ENCODE measurements at places on chromosomes 2 and 18.

- no peak for DNase-seq
Measured at GRCh38 chr2:237055386-237056100, 30.1 kb upstream of the COPS8 start.

DNA sequence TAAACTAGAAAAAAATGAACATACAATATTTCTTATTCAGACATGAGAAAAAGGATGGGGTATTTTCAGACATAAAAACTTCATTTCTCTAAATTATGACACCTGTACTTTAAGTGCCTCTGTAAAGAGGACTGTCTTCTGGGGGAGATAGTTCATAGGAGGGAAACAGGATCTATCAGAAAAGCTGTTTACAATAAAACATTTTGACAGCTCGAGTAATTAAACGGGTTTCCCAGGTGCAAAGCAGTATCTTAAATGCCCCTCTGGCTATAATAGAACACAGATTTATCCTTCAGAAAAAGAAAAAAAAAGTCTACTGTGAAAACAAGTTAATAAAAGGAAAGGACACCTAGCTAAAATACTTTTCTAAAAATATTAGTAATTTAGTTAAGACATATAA lies 311.4 kb upstream of the UBE2E3 start:
- DNase-seq = no peak

- no peak for DNase-seq
Measured at GRCh38 chr18:49721981-49722380, 91.4 kb downstream of the ACAA2 start.

DNA sequence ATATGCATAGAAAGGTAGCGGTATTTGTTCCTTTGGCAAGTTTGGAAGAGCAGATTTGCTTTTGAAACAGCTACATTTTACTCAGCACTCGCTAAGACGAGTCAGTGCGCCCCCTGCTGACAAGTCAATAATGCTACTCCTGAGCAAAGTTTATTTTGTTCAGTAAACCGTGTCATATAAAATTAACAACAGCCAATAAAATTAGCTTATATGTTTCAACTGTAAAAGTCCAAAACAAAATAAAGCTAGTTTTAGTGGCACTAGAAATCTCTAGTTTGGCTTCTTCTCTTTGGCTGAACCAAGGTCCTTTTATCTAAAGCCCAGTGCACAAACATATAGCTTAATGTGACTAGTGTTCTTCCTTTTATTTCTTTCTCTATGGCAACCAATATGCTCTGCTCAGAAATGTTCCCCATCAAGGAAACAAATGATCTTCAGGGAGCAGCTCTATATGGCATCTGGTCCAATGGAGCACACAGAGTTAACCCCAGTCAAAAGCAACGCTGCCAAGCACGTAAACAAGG lies 4.2 kb upstream of the POU3F3 start:
- DNase-seq = peak; percentile 49

DNA sequence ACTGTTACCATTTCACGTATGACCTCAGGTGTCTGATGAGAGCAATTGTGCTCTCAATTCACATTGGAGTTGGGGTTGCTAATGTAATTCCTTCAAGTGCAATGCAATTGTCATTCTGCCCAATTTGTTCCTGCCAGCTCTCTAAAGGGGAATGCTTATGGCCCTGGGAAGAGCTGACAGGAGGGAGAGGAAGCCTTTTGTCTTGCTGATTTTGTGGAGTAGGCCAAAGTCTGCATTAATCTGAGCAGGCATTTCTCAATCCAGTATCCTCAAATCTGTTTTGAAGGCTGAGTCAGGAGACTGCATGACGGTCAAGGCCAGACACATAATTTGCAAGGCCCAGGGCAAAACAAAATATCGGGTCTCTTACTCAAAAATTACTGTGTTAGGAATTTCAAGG lies 326.4 kb upstream of the SPHKAP start:
- DNase-seq = no peak

DNA sequence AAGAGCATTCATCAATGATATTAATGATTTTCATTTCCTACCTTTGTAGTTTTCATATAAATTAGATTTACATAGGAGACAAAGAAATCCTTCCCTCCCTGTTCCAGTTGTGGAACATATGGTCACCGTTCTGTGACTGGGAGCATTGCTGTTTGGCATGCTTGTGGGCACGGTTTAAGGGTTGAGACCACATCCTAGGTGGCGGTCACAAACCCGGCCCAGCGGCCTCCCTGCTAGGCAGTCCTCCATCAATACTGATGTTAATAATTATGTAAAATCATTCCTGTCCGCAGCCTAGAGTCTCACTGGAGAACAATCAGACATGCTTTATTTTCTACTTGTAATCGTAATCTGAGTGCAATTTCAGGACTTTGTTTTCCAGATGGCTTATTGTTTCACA lies 117.9 kb downstream of the AGAP1 start:
- no peak for DNase-seq

- DNase-seq = peak; percentile 20
Measured at GRCh38 chr2:9950521-9951271, 797 bp upstream of the GRHL1 start.

Data from stimulated activated CD8-positive, alpha-beta memory T cell treated with anti-CD3 and anti-CD28 coated beads, Interleukin-2, amount 100 ng/mL, for 48 hours (primary cell).